ENCODE measurements at places on chromosomes 6 and 20.

- no peak for DNase-seq
Observed at GRCh38 chr6:41577356-41578216, 31.4 kb downstream of the FOXP4 start.

DNA sequence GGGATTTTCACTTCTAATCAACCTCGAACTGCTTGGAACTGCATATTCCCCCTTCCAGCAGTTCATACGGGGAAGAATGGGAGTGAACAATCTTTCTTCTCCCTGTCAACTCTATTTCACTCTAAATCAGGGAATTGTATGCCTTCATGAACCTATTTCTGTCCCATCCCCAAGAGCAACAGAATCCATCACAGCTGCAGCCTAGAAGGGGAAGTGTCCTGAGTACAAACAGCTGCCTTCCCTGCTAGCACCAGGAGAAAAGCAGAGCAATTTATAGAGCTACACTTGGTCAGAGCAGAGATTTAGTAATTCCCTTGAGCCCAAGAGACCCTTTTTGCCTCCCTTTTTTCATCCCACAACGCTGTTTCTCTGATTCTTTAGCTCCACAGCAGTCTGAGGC is 208.4 kb downstream of the ADGRG6 start:
- DNase-seq: no peak

- no peak for DNase-seq
Observed at GRCh38 chr6:33925210-33925609, 121.4 kb upstream of the MLN start.

GRCh38 chr20:58485393-58485792 is 29.8 kb downstream of the APCDD1L start:
- no peak for DNase-seq

DNA sequence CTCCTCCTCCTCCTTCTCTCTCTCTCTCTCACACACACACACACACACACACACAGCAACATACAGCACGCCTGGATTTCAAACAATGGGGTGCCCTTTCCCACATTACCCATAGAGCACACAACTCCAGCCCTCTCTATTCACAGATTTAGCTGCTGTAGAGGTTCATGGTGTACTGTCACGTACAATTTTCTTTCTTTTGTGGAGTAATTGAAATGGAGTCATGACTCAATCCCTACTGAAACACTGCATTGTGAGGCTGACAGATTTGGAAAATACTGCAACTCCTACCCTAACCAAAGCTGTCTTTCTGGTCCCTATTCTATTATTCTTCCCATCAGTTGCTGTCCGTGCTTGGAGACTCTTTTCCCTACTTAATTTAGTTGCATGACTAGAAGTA is 166.9 kb downstream of the EDN1 start:
- DNase-seq: no peak

- no peak for DNase-seq
Observed at GRCh38 chr20:49595811-49596561, 28.0 kb upstream of the PTGIS start.

Measured in T-helper 1 cell (primary cell).